ENCODE measurements at places on chromosomes 12 and 14.

DNA sequence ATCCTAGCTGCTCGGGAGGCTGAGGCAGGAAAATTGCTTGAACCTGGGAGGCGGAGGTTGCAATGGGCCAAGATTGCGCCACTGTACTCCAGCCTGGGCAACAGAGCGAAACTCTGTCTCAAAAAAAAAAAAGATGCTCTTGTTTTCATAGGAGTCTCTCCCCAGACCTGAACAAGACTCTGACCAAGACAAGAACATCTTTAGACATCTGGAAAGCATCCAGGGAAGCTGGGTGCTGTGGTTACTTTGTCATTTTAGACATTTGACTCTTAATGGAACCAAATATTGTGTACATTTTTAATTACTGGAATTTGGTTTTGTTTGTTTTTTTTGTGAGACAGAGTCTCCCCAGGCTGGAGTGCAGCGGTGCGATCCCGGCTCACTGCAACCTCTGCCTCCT lies 21.1 kb upstream of the ATF1 start:
- peak; percentile 79 for DNase-seq

- DNase-seq, result peak; percentile 76
These were observed 231.9 kb downstream of the C12orf75 start for GRCh38 chr12:105562199-105562971.

- DNase-seq, result no peak
These were observed 15.5 kb upstream of the TMEM233 start for GRCh38 chr12:119578112-119578511.

DNA sequence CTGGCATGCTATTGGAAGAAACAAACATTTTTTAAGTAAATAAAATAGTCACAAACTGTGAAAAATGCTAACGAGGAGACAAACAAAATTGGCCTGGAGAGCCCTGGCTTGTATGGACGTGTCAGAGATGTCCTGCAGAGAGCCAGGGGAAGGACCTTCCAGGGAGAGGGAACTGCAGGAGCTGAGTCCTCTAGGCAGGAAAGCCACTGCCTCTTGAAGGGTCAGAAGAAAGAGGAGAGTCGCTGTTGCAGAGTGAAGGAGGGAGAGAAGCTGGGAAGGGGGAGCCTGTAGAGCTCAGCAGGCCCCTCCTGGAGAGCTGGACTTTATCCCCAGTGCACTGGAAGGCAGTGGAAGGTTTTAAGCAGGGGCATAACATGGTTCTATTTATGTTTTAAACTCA lies 80.3 kb upstream of the PWP1 start:
- DNase-seq, result no peak

DNA sequence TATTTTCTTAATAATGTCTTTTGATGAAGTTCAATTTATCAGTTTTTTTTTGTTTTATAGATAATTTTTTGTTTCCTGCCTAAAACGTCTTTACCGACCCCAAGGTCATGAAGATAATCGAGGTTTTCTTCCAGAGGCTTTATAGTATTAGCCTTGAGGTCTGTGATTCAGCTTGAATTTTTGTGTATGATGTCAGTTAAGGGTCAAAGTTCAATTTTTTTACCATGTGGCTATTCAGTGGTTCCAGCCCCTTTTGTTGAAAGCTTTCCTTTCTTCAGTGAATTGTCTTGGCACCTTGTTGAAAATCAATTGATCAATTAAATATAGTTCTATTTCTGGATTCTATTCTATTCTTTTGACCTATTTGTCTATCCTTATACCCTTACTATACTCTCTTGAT lies 3.2 kb upstream of the MGST1 start:
- peak; percentile 28 for DNase-seq

DNA sequence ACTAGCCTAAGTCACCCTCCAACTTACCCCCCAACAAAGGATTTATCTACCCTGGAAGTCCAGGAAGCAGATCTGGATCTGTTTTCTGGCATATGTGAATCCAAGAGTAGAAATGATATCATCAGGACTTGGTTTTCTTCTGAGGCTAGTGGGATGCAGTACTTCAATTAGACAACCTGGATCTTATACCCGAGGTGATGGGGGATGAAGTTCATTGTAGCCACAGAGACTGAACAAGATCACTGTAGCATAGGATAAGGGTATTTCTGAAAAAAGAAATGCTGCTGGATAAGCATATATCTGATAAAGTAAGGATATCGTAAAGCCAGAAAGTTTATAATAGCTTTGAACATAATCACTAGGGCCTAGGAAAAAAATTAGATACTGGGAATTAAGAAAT lies 174.4 kb downstream of the FOXA1 start:
- no peak for DNase-seq

DNA sequence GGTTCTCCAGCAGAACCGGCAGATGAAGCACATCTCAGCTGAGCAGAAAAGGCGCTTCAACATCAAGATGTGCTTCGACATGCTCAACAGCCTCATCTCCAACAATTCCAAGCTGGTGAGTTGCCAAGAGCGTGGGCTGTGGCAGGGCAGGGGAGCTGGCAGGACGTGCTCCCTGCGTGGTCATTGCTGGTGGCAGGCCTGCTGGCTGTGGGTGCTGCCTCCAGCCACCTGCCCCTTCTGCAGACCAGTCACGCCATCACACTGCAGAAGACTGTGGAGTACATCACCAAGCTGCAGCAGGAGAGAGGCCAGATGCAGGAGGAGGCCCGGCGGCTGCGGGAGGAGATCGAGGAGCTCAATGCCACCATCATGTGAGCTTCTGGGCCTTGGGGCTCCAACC lies 35.8 kb downstream of the IL31 start:
- DNase-seq, result no peak

DNA sequence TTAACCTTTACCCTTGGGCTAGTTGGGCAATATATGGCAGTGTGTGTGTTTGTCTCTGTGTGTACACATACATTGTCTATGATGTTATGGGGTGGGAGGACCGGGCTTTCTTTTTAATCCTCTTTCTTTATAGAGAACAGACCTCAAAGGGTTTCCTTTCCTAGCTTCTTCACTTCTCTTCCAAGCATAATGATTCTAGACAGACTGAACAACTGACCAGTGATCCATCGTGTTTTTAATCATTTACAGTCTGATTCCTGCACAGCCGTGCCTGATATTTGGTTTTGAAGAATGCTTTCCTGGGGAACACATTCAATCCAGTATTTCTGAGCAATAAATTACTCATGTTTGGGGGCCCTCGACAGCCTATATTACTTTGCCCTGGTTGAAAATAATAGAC lies 481.1 kb upstream of the DCN start:
- no peak for DNase-seq

GRCh38 chr12:9992296-9992695 lies 6.6 kb downstream of the CLEC1B start:
- no peak for DNase-seq

DNA sequence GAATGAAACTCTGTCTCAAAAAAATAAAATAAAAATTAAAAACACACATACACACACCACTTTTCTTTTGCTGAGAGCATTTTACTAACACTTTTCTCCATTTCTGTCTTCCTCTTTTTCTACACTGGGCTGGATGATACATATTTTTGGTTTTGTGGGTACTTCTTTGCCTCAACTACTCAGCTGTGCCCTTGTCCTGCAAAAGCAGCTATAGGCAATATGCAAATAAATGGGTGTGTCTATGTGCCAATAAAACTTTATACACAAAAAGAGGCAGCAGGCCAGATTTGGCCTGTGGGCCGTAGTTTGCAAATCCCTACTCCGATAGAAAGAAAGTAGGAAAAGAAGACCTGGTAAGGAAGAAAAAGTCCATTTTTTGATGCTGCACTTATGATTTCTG lies 6.5 kb downstream of the CLMN start:
- no peak for DNase-seq

GRCh38 chr14:77037938-77038568 lies 9.5 kb upstream of the IRF2BPL start:
- DNase-seq, result peak; percentile 76

- DNase-seq, result peak; percentile 31
These were observed 135.1 kb downstream of the NAV3 start for GRCh38 chr12:77965790-77966189.

GRCh38 chr12:79764641-79765040 lies 73.9 kb upstream of the PAWR start:
- DNase-seq, result peak; percentile 81

DNA sequence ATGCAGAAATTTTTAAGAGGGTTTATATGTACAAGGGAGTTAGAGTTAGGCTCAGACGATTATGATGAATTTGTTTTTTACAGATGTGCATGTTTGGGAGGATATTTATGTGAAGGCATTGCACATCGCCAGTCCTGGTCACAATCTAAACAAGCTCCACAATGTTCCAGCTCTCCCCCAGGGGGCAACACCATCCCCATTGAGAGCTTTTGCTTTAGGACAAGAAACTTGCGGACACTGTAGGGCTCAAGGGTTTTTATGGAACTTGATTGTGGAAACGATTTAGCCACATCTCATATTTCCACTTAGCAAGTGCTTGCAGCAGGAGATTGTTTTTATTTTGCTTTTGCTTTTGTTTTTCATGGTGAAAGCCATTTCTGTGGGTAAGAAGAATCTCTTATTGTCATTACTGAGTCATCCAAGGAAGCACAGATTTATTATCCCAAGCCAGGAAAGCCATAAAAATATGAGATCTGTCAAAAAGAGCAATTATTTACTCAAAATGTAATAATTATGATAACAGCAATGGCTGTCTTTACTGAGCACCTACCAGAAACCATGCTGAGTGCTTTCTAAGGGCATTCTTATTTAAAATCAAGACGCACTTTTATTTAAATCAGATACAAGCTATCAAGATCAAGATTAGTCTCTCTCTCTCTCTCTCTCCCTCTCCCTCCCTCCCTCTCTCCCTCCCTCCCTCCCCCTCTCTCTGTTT lies 276.7 kb upstream of the SRRM4 start:
- no peak for DNase-seq

GRCh38 chr12:5013266-5013730 lies 30.4 kb upstream of the KCNA5 start:
- peak; percentile 11 for DNase-seq

DNA sequence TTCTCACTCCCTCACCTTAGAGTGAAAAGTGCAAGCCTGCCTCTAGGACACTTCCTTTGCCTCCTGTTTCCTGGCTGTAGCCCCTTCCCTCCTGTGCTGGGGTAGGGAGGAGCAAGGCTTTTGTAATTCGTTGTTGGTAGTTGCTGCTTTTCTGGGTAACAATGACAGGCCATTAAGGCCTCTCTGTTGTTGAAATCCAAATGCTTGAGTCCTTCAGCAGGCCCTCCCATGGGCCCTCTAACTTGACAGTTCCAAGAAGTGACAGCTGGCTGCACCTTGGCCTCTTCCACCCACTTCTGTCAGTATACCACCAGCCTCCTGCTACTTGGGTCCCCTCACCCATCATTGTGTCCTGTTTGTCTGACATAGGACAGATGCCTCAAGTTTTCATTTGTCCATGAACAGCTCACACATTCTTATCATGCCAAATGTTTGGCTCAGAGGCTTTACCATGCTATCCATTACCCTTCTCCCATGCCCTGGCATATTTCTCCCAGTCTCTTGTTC lies 103.7 kb upstream of the PDE3A start:
- peak; percentile 81 for DNase-seq

Data from EH (cell line).